ENCODE measurements at places on chromosomes 1 and 21.

DNA sequence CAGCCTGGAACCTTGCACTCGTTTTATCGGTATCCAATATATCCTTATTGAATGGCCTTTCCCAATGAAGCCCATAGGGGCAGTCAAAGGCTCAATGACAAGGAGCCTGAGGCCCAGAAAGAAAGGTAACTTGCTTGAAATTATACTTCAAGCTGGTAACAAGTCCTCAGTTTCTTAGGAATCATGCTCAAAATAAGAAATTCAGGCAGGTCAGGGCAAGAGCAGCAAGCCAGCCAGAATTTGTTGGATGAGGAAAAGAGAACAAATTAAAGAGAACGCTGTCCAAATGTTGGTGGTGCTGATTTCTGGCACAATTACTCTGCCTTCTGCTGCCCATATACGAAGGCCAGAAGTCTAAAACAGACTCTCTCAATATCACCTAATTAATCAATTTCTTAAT is 77.6 kb downstream of the DDX20 start:
- DNase-seq, result no peak

DNA sequence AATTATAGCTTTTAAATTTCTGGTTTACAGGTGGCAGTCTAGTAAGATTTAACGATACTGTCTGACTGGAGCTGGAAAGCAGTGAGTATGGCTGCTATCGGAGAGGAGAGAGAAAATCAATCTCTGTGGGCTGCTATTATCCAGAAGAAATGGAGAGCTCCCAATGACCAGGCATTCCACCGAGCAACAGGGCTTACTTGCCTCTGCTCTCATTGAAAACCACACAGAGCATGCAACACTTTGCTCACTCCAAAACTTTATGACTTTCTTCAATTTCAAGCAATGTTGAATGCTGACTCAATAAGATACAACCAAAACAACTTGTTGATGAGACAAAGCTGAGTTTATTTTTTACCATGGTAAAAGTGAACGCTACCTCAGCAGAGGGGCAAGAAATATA is 337.0 kb upstream of the NCAM2 start:
- DNase-seq, result no peak

- no peak for DNase-seq
Observed at GRCh38 chr1:221162939-221163338, 283.7 kb downstream of the HLX start.

- DNase-seq, result no peak
Observed at GRCh38 chr1:93993731-93994130, 84.5 kb upstream of the GCLM start.

- DNase-seq, result no peak
Observed at GRCh38 chr1:6261615-6261995, 707 bp upstream of the GPR153 start.

DNA sequence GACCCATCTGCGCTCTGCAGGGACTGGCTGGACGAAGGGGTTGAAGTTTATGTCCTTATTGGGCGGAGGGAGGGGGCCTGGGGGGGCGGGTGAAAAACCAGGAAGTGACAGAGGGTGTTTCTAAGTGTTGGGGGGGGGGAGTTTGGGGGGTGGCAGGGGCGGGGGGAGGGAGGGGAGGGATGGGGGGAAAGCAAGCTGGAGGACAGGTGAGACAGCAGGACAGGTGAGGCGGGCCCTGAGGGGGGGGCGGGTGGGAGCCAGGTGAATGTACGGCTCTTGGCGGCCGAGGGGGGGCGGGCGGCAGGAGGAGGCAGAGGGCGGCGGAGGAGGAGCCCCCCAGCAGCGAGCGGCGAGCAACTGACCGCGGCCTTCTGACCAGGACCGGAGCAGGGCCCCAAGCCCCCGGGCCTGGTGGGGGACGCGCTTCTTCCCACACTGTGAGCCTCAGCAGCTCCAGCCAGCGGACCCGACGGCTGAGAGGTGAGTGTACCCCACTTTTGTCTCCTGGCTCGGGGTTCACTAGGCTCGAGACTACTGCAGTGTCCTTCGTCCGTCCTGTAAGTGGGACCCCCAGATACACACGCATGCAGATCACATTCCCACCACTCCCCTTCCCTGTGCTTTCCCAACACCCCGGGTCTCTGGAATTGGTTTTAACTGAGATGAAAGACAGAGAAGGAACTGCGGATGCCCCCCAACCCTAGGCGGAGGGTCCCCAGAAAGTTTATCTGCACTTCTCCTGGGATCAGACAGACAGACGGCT is at the start of gene ZBTB7B:
Gene ZBTB7B, plus strand, starts transcription at position 339 of the 763 bp plus-strand sequence. CDS start 11,859 bp downstream, outside the sequence.
- no peak for DNase-seq

GRCh38 chr1:32855861-32856617 is 14.7 kb downstream of the FNDC5 start:
- no peak for DNase-seq

GRCh38 chr1:201346337-201346939 is 31.0 kb downstream of the TNNT2 start:
- DNase-seq, result no peak

- peak; percentile 60 for DNase-seq
Observed at GRCh38 chr1:54791880-54792522, 9.1 kb downstream of the TTC22 start.

DNA sequence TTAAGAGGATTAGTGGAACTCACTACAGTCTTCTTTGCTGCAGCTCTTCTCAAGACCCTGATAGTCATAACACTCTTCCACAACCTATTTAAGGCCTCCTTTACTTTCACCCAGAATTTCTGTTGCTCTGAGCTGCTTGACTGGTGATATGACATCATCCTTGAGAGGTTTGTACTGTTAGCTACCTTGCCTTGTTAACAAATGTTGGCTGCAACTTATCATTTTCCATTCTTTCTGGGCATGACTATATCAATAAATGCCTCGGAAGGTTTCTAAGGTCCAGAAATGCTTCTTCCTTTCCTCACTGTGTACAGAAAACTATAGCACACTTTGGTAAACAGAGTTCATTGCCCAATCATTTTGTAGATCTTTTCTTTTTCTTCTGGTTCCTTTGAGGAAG is 1292.2 kb upstream of the TMPRSS15 start:
- DNase-seq, result no peak

- no peak for DNase-seq
Observed at GRCh38 chr21:26835027-26835713, 10.0 kb downstream of the ADAMTS1 start.

DNA sequence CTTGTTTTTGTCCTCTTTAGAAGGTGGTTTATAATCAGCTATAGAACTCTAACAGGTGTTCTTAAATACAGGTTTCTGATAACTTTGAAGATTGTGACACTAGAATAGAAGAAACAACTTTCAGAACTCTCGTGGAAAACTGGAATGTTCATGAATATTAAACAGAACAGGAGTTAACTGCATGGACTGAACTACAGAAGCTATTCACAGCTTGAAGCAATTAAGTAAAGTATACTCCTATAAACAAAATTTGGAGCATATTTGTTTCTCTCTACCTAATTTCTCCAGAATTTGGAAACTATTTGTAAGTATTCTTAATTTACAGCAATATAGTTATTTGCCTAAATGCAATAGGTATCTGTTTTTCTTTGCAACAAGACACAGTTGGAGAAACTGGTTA is 824.8 kb downstream of the ADGRL2 start:
- no peak for DNase-seq

- no peak for DNase-seq
Observed at GRCh38 chr1:8082945-8083344, 56.8 kb upstream of the ERRFI1 start.

DNA sequence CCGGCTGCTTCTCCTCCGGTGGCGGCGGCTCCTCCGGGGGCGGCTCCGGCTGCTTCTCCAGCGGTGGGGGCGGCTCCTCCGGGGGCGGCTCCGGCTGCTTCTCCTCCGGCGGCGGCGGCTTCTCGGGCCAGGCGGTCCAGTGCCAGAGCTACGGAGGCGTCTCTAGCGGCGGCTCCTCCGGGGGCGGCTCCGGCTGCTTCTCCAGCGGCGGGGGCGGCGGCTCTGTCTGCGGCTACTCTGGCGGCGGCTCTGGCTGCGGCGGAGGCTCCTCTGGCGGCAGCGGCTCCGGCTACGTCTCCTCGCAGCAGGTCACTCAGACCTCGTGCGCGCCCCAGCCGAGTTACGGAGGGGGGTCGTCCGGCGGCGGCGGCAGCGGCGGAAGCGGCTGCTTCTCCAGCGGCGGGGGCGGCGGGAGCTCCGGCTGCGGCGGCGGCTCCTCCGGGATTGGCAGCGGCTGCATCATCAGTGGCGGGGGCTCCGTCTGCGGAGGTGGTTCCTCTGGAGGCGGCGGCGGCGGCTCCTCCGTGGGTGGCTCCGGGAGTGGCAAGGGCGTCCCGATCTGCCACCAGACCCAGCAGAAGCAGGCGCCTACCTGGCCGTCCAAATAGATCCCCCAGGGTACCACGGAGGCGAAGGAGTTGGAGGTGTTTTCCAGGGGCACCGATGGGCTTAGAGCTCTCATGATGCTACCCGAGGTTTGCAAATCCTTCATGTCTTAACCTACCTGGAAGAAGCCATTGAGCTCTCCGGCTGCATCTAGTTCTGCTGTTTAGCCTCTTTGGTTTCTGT is 2.0 kb downstream of the LORICRIN start:
- no peak for DNase-seq

DNA sequence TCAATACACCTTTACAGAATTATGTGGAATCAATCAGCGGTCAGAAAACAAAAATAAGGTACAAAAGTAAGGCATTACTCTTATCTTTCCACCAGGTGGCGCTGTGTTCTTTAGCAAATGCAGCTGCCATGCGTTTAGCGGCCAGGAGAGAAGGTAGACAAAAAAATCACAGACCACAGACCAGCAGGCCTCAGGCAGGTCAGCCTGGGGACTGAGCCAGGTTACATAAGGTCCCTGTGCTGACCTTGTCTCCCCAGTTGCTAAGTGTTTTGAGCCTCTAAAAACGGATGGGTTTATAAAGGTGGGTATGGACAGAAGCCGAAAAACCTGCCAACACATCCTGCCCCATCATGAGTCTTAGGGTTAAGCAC is 2.8 kb downstream of the RGS16 start:
- peak; percentile 60 for DNase-seq

- no peak for DNase-seq
Observed at GRCh38 chr1:223487887-223488259, 94.7 kb downstream of the CCDC185 start.

DNA sequence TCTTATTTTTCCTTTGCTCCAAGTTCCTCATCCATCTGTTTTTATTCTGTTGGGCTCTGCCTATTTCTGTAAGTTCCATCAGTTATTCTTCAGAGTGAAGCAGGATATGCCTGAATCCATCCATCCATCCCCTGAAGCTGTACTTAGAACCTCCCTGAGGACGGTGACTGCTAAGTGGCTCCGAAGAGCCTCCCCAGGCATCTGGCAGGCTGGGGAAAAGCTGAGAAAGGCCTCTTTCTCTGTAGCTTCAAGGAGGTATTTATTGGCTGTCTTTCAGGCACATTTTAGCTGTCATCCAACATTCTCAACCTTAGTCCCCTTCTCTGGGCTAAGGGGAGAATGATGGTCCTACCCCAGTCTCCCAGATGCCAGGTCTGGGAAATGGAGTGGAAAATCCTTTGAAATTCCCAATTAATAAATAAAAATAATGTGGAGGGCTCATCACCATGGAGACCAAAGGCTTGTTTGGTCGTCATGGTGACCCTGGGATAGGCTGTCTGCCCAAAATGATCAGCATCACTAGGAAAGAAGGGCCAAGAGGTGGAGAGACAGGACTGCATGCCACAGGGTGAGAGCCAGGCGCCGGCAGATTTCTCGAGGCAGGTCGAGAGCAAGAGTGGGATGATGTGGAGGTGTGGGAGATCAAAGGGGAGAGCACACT is 82.0 kb downstream of the UBIAD1 start:
- no peak for DNase-seq

- DNase-seq, result no peak
Observed at GRCh38 chr1:30950700-30951099, 42.1 kb upstream of the SDC3 start.

GRCh38 chr1:163069142-163069541 is at the start of gene RGS4:
RGS4 (plus strand) TSS chr1:163069361; CDS start chr1:163069485, 124 bp downstream.
- no peak for DNase-seq

DNA sequence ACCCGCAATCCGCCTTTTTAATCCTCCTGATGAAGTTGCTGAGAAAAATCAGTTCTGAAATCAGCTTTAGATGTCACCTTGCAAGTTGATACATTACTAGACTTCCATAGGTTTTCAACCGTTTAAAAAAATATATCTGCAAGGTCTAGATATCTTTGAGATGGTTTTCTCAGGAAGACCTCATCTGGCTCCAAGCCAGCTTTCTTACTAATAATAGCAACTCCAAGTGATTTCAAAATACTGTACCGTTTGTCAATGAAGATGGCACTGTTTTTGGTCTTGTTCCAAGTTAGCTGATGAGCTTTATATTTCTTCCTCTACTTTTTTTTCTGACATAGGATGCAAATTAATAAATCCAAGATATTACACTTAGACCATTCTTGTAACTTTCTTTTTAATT is 40.3 kb downstream of the LRRC8C start:
- DNase-seq, result no peak

DNA sequence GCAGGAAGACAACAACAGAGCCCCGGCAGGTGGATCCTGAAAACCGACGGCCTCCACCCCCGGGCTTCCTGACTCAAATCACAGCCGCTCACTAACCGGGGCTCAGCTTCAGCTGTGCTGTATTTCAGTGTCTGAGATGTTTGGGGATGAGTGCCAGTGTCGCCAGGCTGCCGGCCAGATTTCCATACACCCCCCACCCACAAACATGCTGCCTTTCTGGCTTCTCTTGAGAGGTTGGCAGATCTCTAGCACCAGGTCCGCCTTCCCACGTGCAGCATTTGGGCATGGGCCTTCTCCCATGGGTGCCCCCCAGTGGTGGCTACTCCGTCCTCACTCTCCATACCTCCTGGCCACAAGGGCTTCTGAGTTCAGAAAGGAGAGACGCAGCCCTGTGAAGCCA is 34.8 kb downstream of the KCNAB2 start:
- DNase-seq, result no peak

GRCh38 chr1:19610282-19610981 is 33.7 kb upstream of the NBL1 start:
- no peak for DNase-seq

GRCh38 chr1:54309631-54310366 is 96.4 kb downstream of the SSBP3 start:
- DNase-seq, result no peak

DNA sequence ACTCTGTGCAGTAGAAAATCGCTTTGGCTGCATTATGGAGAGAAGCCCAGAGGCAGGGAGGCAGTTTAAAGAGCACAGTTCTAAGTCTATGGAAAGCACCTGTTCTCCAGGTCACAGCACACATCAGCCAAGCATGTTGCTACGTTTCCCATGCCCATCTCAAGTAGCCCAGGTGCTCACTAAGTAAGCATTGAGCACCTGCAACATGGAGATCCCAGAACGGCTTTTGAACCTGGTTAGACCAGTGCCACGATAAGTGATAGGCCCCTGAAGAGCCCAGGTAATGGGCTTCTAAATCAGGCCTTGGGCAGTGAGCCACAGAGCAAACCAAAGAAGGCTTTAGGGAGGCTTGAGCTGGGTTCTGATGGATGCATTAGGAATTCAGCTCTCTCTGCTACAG is 186.2 kb downstream of the C1orf94 start:
- no peak for DNase-seq

DNA sequence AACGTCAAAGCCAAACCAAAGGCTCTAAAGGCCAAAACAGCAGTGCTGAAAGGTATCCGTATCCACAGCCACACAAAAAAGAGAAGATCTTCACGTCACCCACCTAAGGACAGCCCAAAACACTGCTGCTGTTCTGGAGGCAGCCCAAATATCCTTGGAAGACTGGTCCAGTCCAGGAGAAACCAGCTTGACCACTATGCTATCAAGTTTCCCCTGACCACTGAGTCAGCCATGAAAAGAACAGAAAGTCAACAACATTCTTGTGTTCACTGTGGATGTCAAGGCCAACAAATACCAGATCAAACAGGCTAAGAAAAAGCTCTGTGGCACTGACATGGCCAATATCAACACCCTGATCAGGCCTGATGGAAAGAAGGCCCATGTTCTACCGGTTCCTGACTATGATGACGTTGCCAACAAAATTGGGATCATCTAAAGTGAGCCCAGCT is 32.1 kb downstream of the ARID4B start:
- DNase-seq, result no peak

Data from activated CD4-positive, alpha-beta T cell treated with anti-CD3 and anti-CD28 coated beads for 24 hours (primary cell).